HL-60 (cell line): ENCODE measurements at places on chromosomes 2 and 18.

DNA sequence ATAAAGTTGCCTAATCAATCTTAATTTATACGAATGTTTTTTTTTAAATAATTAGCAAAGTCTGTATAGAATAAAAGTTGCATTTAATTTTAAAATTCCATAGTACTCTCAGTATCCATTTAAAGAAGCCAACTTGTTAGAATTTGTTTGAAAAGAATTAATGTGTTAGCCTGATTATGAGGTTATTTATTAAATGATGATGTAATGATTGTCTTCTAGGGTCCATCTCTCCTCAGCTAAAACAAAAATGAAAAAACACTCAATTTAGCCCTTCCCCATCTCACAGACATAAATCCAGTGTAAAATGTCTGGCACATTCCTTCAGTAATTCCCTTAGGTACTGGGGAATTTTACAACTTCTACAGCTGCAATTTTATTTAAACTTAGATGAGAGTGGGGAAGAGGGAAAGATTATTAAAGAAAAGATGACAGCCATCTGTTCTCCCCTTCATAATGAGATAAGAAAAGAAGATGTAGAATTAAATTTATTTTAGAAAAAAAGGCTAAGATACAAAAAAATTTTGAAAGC lies 68.6 kb downstream of the BARD1 start:
- no peak for DNase-seq

DNA sequence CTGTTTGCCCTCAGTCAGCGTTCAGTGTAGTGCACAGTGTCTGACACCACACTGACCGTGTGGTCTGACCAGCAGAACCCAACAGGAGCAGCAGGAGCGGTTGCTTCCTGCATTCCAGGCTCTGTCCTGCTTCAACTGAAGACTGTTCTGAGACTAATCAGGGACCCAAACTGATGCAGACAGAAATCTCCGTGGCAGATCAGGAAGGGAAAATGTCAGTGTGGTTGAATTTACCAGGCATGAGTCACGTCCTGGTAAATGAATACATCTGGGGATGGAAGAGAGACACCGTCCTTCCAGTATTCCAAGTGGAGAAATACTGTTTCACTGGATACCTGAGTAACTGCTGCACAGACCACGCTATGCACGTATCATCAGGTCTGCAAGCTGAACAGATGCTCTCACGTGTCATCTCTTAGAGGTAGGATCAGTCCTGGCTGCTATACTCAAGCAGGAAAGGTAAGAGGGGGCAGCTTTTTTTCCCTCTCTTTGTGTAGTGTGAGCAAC lies 223.6 kb upstream of the EPAS1 start:
- DNase-seq: no peak

GRCh38 chr2:27573452-27573851 lies 9.4 kb upstream of the ZNF512 start:
- no peak for DNase-seq

GRCh38 chr2:107036293-107036692 lies 150.3 kb upstream of the ST6GAL2 start:
- no peak for DNase-seq

DNA sequence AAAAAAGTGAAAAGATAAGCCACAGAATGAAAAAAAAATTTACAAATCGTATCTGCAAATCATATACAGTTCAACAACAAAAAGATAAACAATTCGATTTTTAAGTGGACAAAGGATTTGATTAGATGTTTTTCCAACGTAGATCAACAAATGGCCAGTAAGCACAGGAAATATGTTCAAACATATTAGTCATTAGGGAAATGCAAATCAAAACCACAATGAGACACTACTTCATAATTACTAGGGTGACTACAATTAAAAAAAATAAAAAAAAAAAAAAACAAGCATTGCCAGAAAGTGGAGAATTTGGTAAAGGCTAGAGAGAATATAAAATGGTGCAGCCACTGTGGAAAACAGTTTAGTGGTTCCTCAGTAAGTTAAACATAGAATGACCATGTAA lies 38.3 kb upstream of the RNU4ATAC start:
- no peak for DNase-seq
